ENCODE measurements at places on chromosomes 13 and 19.

GRCh38 chr13:39935155-39935554 is 279.7 kb downstream of the COG6 start:
- peaks cover 17% of the 10 kb centered on the region for H3K4me1 ChIP-seq
- DNase-seq, result no peak
- H3K4me3 ChIP-seq, result no peak overlapping the region
- no peaks in the 10 kb centered on the region for H3K27me3 ChIP-seq

DNA sequence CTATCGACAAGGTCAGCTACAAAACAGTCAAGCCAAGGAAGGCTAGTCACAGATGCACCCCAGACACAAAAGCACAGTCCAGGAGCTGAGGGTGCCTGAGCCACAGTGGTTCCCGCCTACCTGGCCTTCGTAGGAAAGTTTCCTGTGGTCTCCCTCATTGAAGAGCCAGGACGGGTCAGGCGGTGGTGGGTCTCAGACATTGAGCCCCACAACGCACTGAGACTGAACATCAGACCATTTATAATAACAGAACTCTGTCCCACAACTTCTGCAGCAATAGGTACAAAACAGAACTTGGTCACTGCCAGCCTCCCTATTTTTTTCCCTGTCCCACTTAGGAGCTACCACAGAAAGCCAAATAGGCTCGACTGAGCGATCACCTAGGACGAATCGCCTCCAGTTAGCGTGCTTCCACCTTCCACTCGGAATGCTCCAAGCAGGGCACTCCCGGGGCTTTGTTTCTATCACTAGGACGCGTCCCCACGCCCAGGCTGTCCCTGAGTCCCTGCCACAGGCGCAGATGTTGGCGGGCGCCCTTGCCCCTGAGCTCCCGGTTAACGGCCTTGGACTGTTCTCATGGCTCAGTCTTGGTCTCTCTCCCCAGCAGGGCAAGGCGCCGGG is 640 bp upstream of the ZNF544 start:
- H3K4me1 ChIP-seq, result peaks cover 20% of the 10 kb centered on the region
- H3K4me3 ChIP-seq, result peak overlapping the region; percentile 93
- H3K36me3 ChIP-seq, result peaks cover 42% of the 10 kb centered on the region
- no peak for DNase-seq

GRCh38 chr13:90787007-90787406 is 560.5 kb upstream of the MIR17HG start:
- DNase-seq, result no peak
- no peaks in the 10 kb centered on the region for H3K27me3 ChIP-seq
- H3K4me1 ChIP-seq, result no peaks in the 10 kb centered on the region
- no peak overlapping the region for H3K4me3 ChIP-seq

DNA sequence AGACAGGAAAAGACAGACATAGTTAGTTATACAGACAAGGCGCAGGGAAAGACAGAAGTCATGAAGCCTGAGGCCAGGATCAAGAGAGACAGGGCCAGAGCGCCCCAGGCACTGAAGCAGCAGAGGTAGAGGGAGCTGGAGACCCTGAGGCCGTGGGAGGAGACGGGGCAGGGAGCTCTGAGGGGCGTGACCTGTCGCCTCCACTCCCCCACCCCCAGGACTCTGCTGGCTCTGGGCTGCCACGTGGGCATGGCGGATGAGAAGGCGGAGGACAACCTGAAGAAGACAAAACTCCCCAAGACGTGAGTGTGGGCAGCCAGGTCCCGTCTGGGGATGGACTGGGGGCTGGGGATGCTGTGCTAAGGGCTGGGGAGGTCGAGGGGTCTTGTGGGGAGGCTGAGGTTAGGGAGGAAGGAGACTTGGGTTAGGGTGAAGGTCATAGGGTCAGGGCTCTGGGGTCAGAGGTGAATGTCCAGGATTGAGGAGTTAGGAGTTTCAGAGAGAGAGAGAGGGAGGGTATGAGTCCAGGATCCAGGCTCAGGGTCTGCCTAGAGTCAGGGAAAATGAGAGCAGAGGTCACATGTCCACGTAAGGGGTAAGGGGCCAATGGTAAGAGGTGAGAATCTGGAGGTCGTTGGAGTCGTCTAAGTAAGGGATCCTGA is 31.1 kb downstream of the RYR1 start:
- no peaks in the 10 kb centered on the region for H3K4me1 ChIP-seq
- no peak for DNase-seq
- H3K27ac ChIP-seq, result no peak overlapping the region
- no peak overlapping the region for H3K4me3 ChIP-seq

GRCh38 chr13:36788276-36788675 is 30.7 kb upstream of the RFXAP start:
- no peaks in the 10 kb centered on the region for H3K36me3 ChIP-seq
- H3K27ac ChIP-seq, result no peak overlapping the region
- H3K4me3 ChIP-seq, result no peak overlapping the region
- no peak for DNase-seq
- no peaks in the 10 kb centered on the region for H3K4me1 ChIP-seq

DNA sequence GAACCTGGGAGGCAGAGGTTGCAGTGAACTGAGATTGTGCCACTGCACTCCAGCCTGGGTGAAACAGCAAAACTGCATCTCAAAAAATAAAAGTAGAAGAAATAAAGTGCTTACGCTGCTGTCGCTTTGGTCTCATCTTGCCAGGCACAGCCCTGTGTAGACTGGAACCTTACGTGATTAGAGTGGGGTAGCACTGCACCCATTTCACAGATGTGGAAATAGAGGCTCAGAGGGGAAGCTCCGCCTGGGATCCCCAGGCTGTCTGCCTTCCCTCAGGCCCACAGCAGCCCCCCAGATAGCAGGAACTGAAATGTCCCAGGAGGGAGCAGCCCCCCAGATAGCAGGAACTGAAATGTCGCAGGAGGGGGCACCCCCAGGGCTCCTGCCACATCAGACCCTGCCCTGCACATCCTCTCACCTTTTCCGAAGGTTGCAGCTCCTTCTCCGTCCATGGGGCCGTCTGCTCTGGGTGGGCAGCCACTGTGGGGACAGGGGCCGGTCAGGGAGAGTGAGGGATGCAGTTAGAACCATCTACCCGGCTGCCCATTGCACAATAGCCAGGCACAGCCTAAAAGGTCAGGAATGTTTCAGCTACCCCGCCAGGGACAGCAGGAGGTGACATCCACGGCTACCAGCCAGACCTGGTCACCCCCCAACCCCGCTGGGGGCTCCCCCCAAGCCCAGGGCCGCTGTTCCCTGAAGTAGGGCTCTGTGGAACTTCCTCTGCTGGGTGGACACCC is 1.9 kb downstream of the PLIN4 start:
- H3K27ac ChIP-seq, result no peak overlapping the region
- no peak overlapping the region for H3K4me3 ChIP-seq
- no peak for DNase-seq

DNA sequence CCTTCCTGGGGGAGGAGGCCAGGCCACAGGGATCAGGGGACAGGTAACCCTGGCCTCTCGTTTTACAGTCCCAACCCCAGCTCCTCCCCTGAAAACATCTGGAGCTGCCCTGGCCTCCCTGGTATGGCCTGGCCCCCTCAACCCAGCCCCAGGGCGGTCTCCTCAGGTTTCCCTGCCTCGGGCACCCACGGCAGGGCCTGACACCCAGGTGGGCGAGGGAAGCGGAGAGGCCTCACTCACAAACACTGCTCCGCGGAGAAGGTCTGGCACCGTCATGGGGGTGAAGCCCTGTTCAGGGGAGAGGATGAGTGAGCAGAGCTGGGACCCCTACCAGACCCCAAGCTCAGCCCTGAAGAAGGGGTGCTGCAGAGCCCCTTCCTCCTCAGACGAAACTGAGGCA is 6.5 kb upstream of the CCER2 start:
- no peak overlapping the region for H3K27ac ChIP-seq
- no peak for DNase-seq
- no peaks in the 10 kb centered on the region for H3K4me1 ChIP-seq

DNA sequence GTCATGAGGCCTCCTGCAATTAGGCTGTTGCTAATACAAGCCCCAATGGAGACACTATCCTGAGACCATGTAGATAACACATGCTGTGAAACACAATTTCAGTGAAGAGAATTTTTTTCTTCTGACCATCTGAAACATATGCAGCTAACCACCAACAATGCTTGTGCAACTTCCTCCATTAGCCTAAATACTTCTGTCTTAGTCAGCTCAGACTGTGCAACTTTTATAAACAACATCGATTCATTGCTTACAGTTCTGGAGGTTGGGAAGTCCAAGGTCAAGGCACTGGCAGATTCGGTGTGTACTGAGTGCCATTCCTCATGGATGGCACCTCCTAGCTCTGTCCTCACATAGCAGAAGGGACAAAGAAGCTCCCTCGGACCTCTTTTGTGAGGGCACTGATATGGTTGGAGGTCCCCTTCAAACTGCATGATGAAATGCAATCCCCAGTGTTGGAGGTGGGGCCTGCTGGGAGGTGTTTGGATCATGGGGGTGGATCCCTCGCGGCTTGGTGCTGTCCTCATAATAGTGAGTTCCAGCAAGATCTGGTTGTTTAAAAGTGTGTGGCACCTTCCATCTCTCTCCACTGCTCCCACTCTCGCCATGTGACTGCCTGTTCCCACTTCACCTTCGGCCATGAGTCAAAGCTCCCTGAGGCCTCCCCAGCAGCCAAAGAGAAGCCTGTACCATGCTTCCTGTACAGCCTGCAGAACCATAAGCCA is 27.7 kb downstream of the STK24 start:
- H3K4me1 ChIP-seq, result peaks cover 28% of the 10 kb centered on the region
- peaks cover 25% of the 10 kb centered on the region for H3K36me3 ChIP-seq

- DNase-seq, result no peak
- no peak overlapping the region for H3K4me3 ChIP-seq
- H3K27ac ChIP-seq, result no peak overlapping the region
Observed at GRCh38 chr19:4357095-4357797, 13.9 kb downstream of the MPND start.

- H3K27me3 ChIP-seq, result peaks cover 48% of the 10 kb centered on the region
- peaks cover 6% of the 10 kb centered on the region for H3K4me1 ChIP-seq
- no peaks in the 10 kb centered on the region for H3K36me3 ChIP-seq
- H3K4me3 ChIP-seq, result no peak overlapping the region
Observed at GRCh38 chr13:26882731-26883130, 122.1 kb upstream of the GPR12 start.

GRCh38 chr13:109778102-109778542 is 8.3 kb downstream of the IRS2 start:
- H3K27me3 ChIP-seq, result no peaks in the 10 kb centered on the region
- H3K27ac ChIP-seq, result no peak overlapping the region
- H3K4me1 ChIP-seq, result peaks cover 32% of the 10 kb centered on the region
- no peak for DNase-seq

GRCh38 chr13:87235621-87236020 is 435.6 kb upstream of the SLITRK5 start:
- no peak overlapping the region for H3K27ac ChIP-seq
- H3K36me3 ChIP-seq, result no peaks in the 10 kb centered on the region
- H3K4me1 ChIP-seq, result no peaks in the 10 kb centered on the region
- no peaks in the 10 kb centered on the region for H3K27me3 ChIP-seq

GRCh38 chr13:48028066-48028465 is 9.5 kb upstream of the NUDT15 start:
- H3K36me3 ChIP-seq, result peaks cover 35% of the 10 kb centered on the region
- H3K4me1 ChIP-seq, result no peaks in the 10 kb centered on the region
- no peak overlapping the region for H3K4me3 ChIP-seq
- no peaks in the 10 kb centered on the region for H3K27me3 ChIP-seq

GRCh38 chr19:49396738-49397505 is 8.9 kb downstream of the KASH5 start:
- H3K27me3 ChIP-seq, result peaks cover 13% of the 10 kb centered on the region
- H3K36me3 ChIP-seq, result no peaks in the 10 kb centered on the region
- H3K27ac ChIP-seq, result no peak overlapping the region
- H3K4me3 ChIP-seq, result no peak overlapping the region

- H3K27ac ChIP-seq, result no peak overlapping the region
- peaks cover 24% of the 10 kb centered on the region for H3K36me3 ChIP-seq
- H3K4me1 ChIP-seq, result no peaks in the 10 kb centered on the region
- no peaks in the 10 kb centered on the region for H3K27me3 ChIP-seq
Observed at GRCh38 chr13:79352107-79352506, 53.9 kb downstream of the RBM26 start.
